NCI-H524 treated with DMSO at 0.1 percent for 48 hours (cell line): ENCODE measurements at places on chromosomes 6 and 20.
A peak's percentile ranks its signal among the peaks of the same experiment; 100 is the strongest.

DNA sequence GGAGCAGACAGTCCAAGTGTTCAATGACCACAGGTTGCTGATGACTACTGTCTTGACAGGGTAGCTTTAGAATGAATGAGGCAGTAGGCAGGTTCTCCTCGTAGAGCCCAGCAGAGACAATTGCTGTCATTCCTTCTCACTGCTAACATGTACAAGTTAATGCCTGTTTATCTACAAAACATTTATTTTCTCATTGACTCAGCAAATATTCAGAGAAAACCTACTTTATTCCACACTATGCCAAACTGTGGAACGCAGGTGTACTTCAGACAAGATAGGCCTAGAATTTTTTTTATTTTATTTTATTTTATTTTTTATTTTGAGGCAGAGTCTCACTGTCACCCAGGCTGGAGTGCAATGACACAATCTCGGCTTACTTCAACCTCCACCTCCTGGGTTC is 50.8 kb downstream of the ARHGAP18 start:
- DNase-seq, result no peak

GRCh38 chr20:7859356-7859802 is 80.9 kb downstream of the HAO1 start:
- DNase-seq, result no peak

- DNase-seq, result no peak
These were observed 44.5 kb upstream of the NCOA3 start for GRCh38 chr20:47456952-47457724.

- no peak for DNase-seq
These were observed 20.1 kb upstream of the ZNF217 start for GRCh38 chr20:53613748-53614147.

DNA sequence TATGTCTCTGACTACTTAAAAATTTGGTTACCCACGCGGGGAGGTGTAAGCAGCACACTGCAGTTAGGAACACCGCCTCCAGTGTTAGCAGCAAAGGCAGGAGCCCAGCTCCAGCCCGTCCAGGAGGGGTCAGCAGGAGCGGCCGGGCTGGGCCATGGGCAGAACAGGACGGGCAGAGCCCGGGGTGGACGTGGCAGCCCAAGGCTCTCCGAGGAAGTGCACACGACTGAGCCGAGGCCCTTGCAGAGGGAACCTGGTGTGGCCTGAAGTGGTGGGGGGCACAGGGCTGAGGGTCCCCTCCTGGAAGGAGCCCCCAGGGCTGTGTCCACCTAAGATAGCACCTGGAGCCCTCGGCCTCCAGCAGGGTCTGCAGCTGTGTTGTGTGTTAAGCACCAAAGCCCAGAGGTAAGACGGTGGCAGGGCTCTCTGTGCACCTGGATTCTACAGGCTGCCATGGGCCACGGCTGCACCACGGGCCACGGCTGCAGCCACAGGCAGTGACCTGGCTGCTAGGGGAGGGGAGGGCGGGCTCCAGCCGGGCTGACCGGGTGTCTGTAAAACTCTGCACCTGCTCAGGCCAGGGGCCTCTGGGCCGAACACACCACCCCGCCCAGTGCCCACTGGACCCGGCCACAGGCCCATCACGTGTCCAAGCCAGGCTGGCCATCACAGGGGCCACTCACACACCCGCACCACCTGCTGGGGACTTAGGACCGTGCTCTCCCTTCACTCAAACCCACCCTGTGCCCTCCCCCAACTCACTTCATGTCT is 6.6 kb downstream of the SLC2A4RG start:
- no peak for DNase-seq

- no peak for DNase-seq
These were observed 253.8 kb downstream of the NKAIN2 start for GRCh38 chr6:124057461-124057860.

- peak; percentile 86 for DNase-seq
These were observed 55.0 kb upstream of the TCF21 start for GRCh38 chr6:133833949-133834359.

DNA sequence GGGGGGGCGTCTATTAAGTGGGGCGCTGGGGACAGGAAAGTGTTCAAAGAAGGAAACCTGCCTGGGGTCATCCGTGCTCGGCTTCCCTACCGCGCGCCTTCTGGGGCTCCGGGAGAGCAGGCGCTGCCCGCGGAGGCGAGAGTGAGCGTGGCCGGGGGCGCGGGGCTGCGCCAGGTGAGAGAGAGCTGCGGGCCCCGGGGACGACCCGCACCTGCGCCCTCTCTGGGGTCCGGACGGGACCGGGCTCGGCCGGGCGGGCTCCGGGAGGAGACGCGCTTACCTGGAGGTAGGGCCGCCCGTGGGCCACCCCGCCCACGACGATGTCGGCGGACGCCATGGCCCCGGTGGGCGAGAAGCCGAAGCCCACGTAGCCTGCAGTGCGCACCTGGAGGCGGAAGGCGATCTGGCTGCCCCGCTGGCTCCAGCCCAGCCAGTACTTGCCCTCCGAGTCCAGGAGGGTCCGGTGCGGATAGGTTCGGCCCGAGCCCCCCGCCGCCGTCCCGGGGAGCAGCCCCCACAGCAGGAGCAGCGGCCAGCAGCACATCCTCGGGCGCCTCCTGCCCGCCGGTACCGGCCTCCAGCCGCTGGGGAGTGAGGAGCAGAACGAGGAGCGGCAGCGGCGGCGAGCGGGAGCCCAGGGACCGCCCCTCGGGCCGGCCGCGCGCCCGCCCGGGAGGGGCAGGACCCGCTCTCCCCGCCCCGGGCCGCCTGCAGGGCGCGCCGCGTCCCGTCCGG is at the start of gene MOXD1:
MOXD1 (minus strand) TSS at position 593 of the 735 bp plus-strand sequence; CDS start at position 544, 49 bp downstream.
- no peak for DNase-seq

DNA sequence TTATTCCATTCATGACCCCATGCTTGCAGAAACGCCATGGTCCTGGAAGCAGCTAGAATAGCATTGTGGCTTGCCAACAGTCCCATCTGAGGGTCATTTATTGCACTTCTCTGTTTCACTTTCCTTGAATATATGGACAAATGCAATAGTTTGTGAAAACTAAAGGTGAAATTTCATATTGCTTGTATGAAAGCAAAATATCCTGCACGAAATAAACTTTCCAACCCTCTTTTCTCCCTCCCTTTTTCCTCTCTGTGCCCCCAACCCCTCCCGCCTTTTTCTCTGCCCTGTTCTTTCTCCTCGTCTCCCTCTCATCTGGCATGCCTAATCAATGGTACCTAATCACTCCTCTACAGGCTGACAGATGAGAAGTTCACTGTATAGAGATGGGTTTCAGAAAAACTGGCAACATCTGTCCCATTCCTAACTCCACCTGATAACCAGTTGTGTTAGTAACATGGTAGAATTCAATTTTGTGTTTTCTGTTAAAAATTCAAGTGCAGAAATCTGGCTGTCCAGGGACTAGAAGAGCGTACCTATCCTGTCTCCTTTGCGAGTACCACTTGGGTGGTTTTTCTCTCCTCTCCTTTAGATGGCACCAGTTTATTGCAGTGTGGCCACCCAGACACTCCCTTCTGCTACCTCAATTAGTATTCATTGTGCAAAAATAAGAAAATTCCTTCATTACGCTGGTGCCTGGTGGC is 198.6 kb downstream of the FOXA2 start:
- DNase-seq, result no peak

DNA sequence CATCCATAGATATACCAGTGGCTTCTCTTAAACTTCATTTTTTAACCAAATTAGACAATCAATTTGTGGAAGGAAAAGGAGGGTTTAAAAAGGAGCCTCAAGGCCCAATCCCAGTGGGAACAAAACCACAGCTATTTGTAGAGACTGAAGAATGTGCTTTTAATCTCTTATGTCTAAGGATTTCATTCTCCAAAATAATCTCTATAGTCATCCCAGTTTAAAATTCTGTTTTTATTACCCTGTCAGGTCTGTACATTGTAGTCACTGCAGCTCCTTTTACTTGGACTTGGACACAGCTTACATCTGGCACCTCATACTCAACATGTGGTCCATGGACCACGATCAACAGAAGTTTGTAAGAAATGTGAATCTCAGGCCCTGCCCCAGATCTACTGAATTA is 152.1 kb upstream of the STMND1 start:
- DNase-seq, result no peak

- no peak for DNase-seq
These were observed 147.9 kb upstream of the TOP1 start for GRCh38 chr20:40880729-40881109.

- no peak for DNase-seq
These were observed 104.3 kb downstream of the SULF2 start for GRCh38 chr20:47680804-47681529.

DNA sequence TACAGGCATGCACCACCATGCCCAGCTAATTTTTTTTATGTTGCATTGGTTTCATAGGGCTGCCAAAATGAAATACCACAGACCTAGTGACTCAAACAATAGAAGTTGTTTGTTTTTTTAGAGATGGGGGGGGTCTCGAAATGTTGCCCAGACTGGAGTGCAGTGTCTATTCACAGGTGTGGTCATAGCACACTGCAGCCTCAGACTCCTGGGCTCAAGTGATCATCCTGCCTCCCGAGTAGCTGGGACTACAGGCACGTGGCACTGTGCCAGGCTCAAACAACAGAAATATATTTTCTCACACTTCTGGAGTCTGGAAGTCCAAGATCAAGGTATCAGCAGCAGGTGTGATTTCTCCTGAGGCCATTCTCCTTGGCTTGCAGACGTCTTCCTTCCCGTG is 6.6 kb upstream of the SLC16A10 start:
- no peak for DNase-seq

DNA sequence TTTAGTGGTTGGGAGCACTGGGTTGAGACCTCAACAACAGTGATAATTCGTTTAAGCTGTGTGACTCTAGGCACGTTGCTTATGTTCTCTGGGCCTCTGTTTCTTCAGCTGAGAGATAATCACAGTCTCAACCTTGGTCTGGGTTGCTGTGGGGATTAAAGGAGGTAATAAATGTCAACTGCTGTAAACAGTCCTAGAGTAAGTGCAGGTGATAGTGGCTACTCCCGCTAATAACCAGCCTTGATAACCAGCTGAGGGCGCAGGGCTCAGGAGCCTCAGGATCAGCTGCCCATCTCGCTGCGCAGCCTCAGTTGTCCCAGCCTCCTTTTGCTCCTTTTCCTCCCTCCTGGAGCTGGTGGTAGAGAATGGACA is 58.0 kb downstream of the JARID2 start:
- no peak for DNase-seq

DNA sequence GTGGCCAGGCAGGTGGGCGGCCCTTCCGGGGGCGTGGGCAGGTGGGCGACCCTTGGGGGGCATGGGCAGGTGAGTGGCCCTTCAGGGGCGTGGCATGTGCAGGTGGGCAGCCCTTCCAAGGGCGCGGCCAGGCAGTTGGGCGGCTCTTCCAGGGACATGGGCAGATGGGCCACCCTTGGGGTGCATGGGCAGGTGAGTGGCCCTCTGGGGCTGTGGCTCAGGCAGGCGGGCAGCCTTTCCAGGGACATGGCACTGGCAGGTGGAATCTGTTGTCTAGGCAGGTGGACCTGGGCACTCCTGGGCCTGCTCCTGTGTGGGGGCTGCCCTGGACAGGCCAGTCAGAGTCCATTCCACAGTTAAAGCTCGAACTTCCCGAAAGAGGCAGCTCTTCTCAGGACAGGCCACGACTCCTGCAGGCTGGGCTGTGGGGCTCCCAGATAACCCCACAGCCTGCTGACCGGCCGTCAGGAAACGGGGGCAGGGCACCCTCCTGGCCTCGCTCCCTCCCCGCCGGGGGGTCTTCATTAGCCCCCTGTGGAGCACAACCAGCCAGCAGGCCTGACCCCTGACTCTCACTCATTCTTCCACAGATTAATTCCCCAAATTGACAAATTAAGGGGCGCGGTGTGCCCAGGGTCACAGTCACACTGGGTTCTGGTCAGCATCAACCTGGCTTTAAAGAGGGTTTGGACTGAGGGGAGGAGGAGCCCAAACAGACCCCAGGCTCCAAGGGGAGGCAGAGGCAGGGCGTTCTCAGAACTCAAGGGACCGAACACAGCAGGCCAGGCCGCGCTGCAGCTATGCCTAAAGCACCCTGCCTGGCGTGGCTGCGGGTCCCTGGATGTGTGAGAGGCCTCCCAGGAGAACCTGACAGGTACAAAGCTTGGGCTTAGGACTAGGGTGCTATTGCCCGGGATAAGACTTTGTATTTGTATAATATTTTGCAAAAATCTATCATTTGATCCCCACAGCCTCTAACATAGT is 130.0 kb downstream of the DLL1 start:
- no peak for DNase-seq

- no peak for DNase-seq
These were observed 144.4 kb upstream of the GJE1 start for GRCh38 chr6:141988327-141988726.

- DNase-seq, result no peak
These were observed 4.5 kb downstream of the IYD start for GRCh38 chr6:150373260-150373701.

- no peak for DNase-seq
These were observed 7.5 kb upstream of the IFNGR1 start for GRCh38 chr6:137226697-137227096.

- DNase-seq, result peak; percentile 83
These were observed 74.4 kb downstream of the PRL start for GRCh38 chr6:22222469-22222868.

DNA sequence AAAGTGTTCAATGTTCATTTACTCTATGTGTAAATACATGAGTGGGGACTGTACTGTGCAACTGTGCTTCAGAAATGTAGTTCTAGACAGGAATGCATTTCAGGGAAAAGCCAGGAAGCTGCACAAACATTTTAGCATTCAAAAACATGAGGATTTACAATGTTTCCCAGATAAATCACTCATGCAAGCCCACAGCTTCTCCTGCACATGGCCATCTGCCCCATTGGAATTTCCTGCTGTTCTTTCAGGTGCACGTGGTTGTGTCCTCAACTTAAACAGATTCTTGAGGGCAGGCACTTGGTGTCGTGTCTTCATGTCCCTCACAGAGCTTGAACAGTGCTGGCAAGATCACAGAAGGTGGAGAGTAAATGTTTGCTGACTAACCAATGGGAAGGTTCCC is 101.5 kb downstream of the UNC5CL start:
- DNase-seq, result no peak

- no peak for DNase-seq
These were observed 22.6 kb downstream of the HEBP2 start for GRCh38 chr6:138426500-138427123.

- no peak for DNase-seq
These were observed 114.6 kb downstream of the VEGFA start for GRCh38 chr6:43884652-43885022.

GRCh38 chr20:58627212-58628072 is 23.6 kb upstream of the STX16 start:
- no peak for DNase-seq

GRCh38 chr20:50595988-50596693 is 86.0 kb downstream of the PTPN1 start:
- no peak for DNase-seq

GRCh38 chr20:44780226-44780625 is 30.1 kb downstream of the RIMS4 start:
- no peak for DNase-seq

- DNase-seq, result no peak
These were observed 30.6 kb upstream of the LMBRD1 start for GRCh38 chr6:69827276-69827893.

DNA sequence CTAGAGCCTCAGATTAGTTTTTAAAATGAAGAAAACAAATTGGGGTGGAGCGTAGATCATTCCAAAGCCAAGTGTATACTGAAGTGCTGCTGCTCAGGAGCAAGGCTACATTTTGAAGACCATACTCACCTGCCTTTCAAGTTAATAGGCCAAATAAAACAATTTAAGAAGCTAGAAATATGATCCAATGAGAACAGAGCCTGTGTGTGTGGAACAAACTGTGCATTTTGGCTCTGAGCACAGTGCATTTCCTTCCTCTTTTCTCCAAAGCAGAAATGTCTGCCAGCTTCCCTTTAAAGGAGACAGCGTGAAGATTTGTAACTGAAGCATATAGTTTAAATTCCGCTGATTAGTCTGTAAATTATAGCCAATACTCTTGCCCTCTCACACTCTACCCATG is 3.2 kb upstream of the IFNGR1 start:
- no peak for DNase-seq

- DNase-seq, result no peak
These were observed 69.3 kb downstream of the CEBPB start for GRCh38 chr20:50259705-50260478.
